ENCODE measurements at places on chromosomes 3 and 15.
A peak's percentile ranks its signal among the peaks of the same experiment; 100 is the strongest.

GRCh38 chr3:37210230-37210629, 35.8 kb upstream of the LRRFIP2 start:
- DNase-seq: no peak

GRCh38 chr3:105959851-105960250, 91.0 kb upstream of the CBLB start:
- DNase-seq: no peak

GRCh38 chr3:4864503-4864902, 114.7 kb upstream of the BHLHE40 start:
- DNase-seq: no peak

DNA sequence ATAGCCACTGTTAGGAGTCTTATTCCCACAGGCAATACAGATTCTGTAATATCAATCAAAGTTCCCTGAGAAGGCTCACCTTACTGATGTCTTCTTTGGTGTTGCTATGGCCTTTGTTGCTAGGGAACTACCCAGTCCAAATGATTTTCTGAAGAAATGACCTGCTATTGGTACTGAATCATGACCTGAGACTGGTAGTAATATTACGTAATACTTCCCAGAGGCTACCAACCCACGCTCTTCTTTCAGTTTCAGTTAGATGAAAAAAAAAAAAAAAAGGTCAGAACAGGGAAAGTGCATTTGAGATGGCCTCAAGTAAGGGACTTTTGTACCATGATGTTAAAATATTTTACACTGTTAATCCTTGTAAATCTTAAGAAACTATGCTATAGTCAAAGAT, 1092.5 kb upstream of the EPHA6 start:
- DNase-seq: no peak

GRCh38 chr15:29470311-29470710, 200.7 kb upstream of the NSMCE3 start:
- DNase-seq: no peak

DNA sequence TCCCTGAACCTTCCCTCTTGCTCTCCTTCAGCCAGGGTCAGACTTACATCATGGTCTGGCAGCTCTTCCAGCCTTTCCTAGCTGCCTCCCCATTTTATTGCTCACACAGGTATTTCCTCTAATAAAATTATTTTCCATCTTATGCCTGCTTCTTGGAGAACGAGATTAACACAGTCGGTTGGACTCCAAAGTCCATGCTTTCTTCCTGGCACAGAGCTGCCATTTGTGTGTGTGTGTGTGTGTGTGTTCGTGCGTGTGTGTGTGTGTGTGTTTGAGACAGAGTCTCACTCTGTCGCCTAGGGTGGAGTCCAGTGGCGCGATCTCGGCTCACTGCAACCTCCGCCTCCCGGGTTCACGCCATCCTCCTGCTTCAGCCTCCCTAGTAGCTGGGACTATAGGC, 15.5 kb downstream of the FSD2 start:
- no peak for DNase-seq

- DNase-seq: no peak
Observed at GRCh38 chr3:133472242-133472641, 72.4 kb downstream of the BFSP2 start.

DNA sequence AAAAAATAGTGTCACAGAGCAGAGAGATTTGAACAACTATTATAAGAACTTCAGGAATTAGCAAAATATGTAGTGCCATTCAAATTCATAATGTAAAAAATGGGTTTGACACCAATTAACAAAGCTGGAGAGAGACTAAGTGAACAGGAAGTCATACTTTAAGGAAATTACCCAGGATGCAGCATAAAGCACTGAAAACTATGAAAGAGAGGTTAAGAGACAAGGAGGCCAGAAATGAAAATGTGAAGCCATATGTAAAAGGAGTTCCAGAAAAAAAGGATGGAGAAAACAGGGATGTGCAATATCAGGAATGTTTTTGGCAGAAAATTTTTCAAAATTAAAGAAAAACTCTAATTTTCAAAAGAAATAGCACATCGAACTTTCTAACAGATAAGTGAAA, 57.6 kb downstream of the SLCO2A1 start:
- DNase-seq: no peak

- no peak for DNase-seq
Observed at GRCh38 chr3:167441256-167441655, 32.6 kb downstream of the SERPINI2 start.

GRCh38 chr3:25468866-25469319, 40.8 kb downstream of the RARB start:
- DNase-seq: no peak

GRCh38 chr15:58665672-58666071, 83.8 kb downstream of the ADAM10 start:
- DNase-seq: no peak

GRCh38 chr3:56557831-56558170, 826 bp downstream of the CCDC66 start:
- DNase-seq: no peak

GRCh38 chr3:72001758-72002157, 216.8 kb upstream of the PROK2 start:
- no peak for DNase-seq

GRCh38 chr3:157427901-157428300, 8.7 kb upstream of the PTX3 start:
- no peak for DNase-seq

DNA sequence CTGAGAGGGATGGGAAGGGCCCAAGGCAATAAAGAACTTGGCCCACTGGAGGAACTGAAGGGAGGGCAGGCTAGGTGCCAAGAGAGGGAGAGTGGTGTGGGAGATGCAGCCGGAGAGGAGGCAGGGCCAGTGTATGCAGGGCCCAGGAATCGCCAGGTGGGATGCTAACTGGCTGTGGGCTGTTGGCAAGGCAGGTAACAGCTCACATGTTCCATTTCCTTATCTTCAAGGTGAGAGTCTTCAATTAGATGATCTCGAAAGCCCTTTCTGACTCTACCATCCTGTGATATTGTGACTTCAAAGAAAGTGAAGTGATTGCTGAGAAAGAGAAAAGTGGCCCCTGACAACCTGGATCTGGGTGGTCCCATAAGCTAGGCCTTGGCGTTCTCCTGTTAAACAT, 49.0 kb downstream of the CASR start:
- no peak for DNase-seq

DNA sequence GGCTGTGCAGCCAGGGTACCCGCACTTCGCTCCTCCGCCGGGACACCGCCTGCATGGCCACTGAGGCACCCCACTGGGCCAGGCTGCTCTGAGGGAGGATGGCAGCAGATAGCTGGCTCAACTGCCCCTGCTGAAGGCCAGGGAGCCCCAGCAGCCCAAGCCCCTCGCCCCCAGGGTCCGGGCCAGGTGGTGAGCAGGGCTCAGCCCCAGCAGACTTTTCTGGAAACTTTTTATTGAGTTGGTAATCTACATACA, 11.5 kb downstream of the PLIN1 start:
- DNase-seq: no peak

- no peak for DNase-seq
Observed at GRCh38 chr3:133820889-133821675, 15.5 kb downstream of the SRPRB start.

GRCh38 chr3:72383883-72384282, 464.4 kb downstream of the SHQ1 start:
- no peak for DNase-seq

DNA sequence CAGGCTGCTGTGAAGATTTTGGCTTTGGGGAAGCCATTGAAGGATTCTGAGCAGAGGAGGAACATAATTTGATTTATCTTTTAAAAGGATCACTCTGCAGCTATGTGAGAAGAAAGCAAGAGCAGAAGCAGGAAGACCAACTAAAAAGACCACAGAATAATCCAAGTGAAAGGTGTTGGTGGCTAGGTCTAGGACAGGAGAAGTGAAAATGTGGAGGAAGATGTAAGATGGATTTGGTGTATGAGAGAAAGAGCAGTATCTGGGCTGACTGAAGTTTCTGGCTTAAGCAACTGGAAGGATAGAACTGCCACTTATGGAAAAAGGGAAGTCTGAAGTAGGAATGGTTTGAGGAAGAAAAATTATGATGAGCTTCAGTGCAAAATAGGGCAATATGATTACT, 62.0 kb downstream of the SFMBT1 start:
- DNase-seq: no peak

GRCh38 chr3:100270215-100270583, 9.4 kb downstream of the TBC1D23 start:
- DNase-seq: no peak

DNA sequence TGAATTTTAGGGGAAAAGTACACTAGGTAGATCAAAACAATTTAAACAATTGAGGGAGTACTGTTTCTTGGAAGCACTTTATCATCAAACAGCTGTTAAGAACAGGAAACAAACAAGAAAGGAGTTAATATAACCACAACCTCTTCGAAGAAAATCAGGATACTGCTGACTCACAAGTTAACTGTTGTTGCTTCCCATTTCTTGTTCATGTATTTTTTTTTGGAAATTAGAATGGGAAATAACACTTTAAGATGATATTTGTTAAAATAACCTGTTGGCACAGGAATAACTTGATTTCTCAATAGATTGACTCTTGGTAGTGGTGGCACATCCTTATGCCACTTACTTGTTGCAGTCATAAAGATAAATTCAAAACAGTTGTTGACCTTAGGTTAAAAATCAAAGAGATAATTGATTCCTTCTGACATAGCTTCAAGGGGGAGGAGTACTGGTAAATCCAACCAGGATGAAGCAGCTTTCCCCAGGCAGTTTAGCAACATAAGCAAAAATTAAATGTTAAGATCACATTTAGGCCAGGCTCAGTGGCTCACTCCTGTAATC, 3.3 kb downstream of the BNIP2 start:
- DNase-seq: no peak

- no peak for DNase-seq
Observed at GRCh38 chr3:119580067-119580760, 922 bp downstream of the ADPRH start.

- no peak for DNase-seq
Observed at GRCh38 chr3:143002083-143002712, 828 bp downstream of the U2SURP start.

- DNase-seq: no peak
Observed at GRCh38 chr15:98217356-98217755, 256.9 kb downstream of the ARRDC4 start.

- no peak for DNase-seq
Observed at GRCh38 chr3:126935756-126936509, 47.0 kb upstream of the PLXNA1 start.

- no peak for DNase-seq
Observed at GRCh38 chr3:71425491-71426071, 157.9 kb downstream of the FOXP1 start.

DNA sequence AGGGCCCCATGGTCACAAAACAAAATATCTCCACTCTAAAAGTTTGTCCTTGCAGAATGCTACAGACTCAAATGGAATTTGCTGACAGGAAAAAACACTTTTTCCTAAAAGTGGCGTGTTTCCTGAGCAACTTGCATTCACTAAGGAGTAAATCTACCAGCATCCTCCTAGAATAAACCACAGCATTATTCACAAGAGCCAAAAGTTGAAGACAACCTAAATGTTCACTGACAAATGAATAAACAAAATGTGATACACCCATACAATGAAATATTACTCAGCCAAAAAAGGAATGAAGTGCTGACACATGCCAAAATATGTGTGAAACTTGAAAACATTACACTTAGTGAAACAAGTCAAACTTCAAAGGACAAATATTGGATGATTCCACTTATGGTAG, 28.9 kb downstream of the ITGB5 start:
- DNase-seq: no peak

DNA sequence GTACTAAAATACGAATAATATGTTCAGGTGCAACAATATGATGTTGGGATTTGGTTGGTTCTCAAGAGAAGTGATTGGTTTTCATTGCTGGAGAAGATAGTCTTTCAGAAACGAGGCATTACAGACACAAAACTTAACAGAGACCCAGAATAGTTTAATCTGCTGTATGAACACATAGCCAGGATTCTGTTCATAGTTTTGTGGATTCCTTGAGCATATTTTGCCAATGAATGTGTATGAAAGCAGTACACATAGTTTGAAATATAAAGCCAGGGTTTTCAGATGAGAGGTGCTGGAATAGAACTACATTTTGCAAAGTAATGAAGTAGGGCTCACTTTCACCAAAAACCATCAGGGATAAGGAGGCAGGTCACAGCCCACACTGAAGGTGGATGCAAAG, 5.7 kb upstream of the MCTP2 start:
- no peak for DNase-seq

DNA sequence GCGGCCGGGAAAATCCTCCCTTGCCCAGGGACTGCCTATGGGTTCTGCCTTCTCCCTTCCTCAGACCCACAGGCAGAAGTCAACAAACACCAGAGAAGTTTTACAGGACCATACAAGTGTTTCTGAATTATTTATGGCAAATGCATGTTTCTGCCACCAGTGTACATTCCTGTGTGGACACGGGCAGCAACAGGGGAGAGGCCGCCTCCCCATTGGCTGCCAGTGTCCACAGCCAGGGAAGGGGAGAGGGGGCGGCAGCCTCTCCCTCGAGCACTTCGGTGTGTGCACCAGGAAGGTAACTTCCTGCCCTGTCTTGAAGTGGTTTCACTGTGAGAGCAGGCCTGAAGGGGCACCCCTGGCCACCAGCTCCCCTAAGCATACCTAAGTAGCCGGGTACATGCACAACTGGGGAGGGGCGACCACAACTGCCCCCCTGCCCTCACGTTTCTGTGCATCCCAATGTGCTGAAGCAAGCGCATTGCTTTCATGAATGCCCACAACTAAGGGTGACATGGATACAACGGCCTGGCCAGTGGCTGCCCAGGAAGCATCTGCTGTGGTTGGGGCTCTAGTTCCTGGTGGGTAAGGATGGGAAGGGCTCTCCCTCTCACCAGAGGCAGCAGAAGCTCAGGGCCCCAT, 14.8 kb upstream of the SHISA5 start:
- DNase-seq: no peak

GRCh38 chr3:44477312-44478030, at the start of gene ZNF445:
Gene ZNF445 (minus strand): TSS chr3:44477670. CDS start chr3:44455549, 22,121 bp downstream.
- peak; percentile 42 for DNase-seq

DNA sequence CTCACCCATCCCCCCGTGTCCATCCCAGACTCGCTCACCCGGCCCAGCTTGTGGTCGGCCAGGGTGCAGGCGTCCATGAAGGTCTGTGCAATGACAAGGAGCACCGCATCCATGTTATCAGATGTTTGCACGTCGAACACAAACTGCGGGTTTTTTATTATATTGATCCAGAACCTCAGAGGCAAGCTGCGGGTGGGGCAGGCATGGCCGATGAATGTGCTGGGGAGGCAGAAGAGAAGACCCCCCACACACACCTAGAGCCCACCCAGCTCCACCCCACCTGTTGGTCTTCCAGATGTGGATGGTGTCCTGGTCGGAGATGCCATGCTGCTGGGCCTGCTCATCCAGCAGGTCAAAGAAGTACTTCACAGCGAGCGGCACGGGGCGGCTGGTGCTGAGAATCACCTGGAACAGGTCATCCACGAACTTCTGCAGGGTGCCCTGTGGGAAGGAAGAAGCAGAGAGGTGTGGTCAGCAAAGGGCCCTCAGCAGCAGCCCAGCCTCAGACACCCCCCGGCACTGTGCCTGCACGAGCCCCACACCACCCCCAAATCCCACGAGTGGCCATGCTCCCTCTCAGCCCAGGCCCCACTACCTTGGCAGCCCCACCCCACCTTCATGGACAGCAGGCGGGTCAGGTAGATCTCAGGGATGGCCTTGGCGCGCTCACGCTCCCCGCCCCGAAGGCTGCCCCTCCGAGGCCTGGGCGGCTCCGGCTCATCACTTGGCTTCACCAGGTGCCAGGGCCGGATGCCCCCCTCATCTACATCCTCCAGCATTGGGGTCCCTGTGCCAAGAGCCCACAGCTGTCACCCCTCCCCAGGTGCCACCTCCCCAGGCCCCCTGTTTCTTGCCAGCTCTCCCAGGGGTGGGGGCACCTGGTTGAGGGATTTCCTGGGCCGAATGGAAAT, 20.3 kb downstream of the PLXNB1 start:
- no peak for DNase-seq

GRCh38 chr3:29649815-29650547, 369.1 kb downstream of the RBMS3 start:
- DNase-seq: no peak

GRCh38 chr3:195597848-195598247, 14.1 kb upstream of the APOD start:
- DNase-seq: no peak

Data from NCI-H1105 (cell line).